Pancreas (tissue), 10 donors: ENCODE measurements at places on chromosomes 6 and 20.

DNA sequence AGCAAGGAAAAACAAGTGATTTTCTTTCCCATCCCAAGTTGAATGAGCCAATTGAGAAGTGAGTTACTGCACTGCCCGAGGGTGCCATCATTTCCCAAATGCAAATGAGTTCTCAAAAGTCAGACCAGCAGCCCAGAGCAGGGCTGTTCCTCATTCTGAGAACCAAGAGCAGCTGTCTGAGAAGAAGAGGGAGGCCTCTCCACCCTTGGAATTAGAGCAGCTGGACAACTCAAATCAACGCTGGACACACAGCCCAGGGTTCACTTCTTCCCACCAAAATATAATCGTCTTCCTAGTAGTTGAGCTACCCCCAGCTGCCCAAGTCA is 4.6 kb upstream of the PREX1 start:
- no peak for DNase-seq

DNA sequence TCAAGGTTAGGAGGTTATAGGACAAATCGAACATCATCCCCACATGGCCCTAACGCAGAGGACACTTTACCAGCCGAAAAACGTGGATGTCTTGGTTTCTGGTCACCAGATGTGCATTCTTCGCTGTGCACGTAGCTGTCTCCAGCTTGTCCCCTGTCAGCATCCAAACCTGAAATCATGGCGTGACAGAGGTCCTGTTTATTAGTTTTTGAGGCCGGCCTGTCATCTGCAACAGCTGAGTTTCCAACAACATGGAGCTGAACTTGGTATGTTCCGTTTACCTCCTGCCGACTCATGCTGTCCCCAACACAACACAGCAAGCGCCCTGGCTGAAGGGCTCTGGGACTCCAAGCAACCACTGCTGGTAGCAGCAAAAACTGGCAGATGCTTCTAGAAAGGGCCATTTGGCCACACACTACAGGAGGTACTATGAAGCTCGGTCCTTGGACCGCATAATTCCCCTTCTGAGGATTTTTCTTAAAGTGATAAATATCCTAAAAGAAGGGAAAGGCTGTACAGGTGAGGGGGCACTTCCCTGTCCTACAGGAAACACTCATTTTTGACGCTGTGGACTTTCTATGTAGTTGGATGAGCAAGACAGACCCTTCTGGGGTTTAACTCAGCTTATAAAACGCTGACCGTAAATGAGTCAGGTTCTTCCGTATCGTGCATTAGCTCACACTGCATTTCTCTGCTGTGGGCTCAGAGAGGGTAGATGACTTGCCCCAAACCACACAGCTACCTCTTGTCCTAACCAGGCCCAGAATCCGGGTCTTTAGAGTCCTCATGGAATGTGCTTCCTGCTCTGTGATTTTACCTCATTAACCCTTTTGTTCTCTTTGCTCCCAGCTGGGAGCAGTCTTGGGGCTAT is 79.7 kb upstream of the NFATC2 start:
- no peak for DNase-seq

DNA sequence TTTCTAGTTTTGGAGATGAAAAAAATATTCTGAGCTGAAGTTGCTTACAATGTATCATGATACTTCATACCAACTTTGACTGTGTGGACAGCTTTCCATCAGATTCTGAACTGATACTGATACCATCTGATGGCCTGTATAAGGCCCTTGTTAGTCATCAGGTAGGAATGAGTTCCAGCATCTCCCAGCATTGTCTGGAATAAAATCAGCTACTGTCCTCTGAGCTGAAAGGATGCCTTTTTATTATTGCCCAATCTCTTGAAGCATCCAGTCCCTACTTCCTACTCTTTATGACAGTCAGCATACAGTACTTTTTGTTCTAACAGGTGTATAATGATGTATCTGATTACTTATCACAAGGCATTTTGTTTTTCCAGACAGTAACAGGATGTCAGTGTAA is 70.6 kb upstream of the EYA4 start:
- DNase-seq: no peak

GRCh38 chr20:20399531-20400500 is 31.9 kb downstream of the INSM1 start:
- DNase-seq: no peak

GRCh38 chr6:32889533-32889932 is 35.5 kb downstream of the PSMB9 start:
- no peak for DNase-seq

DNA sequence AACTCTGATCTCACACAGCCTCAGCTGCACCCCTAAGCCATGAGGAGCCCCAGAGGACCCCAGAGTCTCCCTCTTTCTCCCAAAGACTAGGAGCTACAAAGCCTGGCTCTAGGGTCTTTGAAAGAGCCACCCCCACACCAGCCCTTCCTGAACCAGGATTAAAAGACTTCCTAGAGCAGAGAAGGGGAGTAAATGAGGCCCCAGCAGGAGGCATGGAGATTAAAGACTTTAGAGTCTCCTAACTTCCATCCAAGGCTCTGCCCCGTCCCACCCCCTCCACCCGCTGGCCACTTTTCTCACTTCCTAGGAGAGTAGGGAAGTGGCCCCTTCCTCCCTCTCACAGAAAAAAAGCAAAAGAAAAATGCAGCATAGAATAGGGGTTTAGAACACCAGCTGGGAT is 1.7 kb downstream of the PREX1 start:
- DNase-seq: no peak

- DNase-seq: no peak
These were observed 647.8 kb downstream of the TBC1D32 start for GRCh38 chr6:120686492-120686891.

DNA sequence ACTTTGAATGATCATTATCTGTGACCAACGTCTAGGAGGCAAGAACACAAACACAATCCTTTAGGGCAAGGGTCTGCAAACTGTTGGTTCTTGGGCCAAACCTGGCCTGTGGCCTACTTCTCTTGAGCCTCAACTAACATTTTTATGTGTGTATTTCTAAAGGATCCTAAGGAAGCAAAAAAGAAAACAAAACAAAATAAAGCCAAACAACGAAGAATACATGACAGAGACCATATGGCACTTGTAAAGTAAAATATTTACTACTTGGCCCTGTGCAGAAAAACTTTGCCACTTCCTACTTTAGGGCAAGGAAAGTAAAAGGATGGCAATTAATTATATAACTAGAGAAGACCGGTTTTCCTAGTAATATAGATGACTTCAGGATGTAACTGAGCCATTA is 1056.2 kb downstream of the EPHA7 start:
- DNase-seq: no peak

DNA sequence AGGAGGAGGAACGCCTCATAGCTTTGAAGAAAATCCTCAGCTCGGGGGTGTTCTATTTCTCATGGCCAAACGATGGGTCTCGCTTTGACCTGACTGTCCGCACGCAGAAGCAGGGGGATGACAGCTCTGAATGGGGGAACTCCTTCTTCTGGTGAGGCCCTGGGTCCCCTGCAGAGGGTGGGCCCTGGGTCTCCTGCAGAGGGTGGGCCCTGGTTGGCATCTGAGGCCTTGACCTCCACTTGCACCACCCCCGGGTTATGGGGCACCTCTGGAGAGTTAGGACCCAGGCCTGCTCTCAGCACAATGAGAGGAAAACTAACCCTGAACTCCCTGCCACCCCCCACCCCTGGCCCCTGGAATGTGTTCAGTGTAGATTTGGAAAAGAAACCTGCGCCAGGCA is 47.2 kb downstream of the SYNJ2 start:
- no peak for DNase-seq

DNA sequence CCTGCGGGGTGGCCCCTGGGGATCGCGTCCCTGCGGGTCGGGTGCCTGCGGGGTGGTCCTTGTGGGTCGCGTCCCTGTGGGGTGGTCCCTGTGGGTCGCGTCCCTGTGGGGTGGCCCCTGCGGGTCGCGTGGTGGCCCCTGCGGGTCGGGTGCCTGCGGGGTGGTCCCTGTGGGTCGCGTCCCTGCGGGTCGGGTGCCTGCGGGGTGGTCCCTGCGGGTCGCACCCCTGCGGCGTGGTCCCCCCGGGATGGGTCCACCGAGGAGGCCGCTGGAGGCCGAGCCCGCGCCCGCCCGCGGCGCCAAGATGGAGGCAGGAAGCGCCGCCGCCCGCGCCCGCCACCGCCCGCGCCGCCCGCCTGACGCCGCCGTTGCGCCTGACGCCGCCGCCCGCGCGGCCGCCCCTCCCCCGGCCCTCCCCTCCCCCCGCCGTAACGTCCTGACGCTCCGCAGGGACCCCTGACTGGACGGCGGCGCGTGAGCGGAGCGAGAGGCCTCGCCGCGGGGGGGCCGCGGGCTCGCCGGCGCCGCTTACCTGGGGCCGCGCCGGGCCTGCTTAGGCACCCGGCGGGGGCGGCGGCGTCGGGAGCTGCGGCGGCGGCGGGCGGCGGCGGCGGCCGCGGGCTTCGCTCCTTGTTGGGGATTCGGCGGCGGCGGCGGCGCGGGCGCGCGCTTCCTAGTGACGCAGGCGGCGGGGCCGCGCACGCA is at the start of gene GMEB2:
Gene GMEB2, minus strand, starts transcription at position 678 of the 705 bp plus-strand sequence. CDS start 7,704 bp downstream, outside the sequence.
- DNase-seq: peak; percentile 87

- no peak for DNase-seq
These were observed 742.0 kb upstream of the POU3F2 start for GRCh38 chr6:98092331-98092730.

DNA sequence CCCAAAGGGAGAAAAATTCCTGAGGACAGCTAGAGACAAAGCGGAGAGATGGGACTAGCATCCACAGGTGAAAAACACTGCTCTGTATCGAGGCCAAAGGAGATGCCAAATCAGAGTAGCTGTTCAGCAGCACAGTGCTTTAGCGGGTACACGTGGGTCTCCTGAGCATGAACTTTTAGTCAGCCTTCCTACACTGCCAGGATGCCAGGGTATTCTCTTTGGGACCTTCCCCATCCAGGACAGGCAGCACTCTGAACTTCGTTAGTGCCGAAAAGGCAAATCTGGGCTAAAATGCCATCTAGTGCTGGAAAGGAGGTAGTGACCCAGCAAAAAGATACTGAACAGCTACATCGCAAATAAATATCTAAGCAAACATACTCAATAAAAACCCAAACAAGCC is 64.9 kb downstream of the C6orf58 start:
- DNase-seq: no peak

GRCh38 chr20:29687438-29687837 is 1570.0 kb upstream of the DEFB115 start:
- DNase-seq: peak; percentile 24

DNA sequence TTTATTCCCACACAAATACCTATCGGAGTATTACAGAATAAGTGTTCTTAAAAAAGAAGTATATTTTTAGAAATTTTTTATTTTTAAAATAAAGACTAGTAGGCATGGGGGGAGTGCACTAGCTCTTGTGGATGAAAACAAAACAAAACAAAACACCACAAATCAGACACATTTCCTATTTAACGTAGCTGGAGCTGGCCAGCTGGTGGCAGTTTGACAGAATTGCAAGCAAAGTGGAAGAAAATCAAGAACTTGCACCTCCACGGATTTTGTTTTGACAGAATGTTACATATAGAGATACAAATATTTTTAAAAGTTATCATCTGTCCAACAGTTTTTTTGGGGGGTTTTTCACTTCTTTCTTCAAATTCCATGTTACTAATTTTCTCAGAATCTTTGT is 63.6 kb upstream of the SNRPB2 start:
- DNase-seq: no peak

- DNase-seq: no peak
These were observed 851.4 kb upstream of the CITED2 start for GRCh38 chr6:140225701-140226436.

- DNase-seq: no peak
These were observed 118.6 kb upstream of the ADGRF1 start for GRCh38 chr6:47160702-47161101.

GRCh38 chr6:135181333-135182070 is 394 bp downstream of the MYB start:
- no peak for DNase-seq

GRCh38 chr6:12077021-12077710 is 65.1 kb downstream of the HIVEP1 start:
- no peak for DNase-seq

DNA sequence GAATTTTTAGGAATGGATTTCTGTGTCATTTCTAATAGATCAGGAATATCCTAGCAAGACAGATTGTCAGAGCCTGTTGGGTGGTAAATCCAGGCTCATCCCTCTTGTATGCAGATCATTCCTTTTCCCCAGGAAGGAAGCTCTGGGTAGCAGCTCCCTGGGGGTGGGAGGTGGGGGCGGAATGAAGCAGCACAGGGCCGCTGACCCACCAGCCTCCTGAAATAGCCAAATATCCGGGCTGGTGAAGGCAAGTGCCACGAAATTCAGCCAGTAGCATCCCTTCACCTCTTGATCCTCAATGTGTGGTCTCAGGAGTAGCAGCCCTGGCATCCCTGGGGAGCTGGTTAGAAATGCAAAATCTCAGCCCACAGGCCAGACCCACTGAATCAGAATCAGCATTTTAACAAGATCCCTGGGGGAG is 256.9 kb downstream of the LRFN2 start:
- DNase-seq: no peak

GRCh38 chr6:50288881-50289280 is 239.2 kb upstream of the DEFB112 start:
- DNase-seq: no peak

GRCh38 chr6:26240157-26241032 is 124.6 kb upstream of the BTN3A2 start:
- DNase-seq: no peak

GRCh38 chr6:57210060-57210459 is 12.0 kb downstream of the RAB23 start:
- DNase-seq: no peak

GRCh38 chr20:22511943-22512910 is 72.1 kb downstream of the FOXA2 start:
- peak; percentile 78 for DNase-seq

DNA sequence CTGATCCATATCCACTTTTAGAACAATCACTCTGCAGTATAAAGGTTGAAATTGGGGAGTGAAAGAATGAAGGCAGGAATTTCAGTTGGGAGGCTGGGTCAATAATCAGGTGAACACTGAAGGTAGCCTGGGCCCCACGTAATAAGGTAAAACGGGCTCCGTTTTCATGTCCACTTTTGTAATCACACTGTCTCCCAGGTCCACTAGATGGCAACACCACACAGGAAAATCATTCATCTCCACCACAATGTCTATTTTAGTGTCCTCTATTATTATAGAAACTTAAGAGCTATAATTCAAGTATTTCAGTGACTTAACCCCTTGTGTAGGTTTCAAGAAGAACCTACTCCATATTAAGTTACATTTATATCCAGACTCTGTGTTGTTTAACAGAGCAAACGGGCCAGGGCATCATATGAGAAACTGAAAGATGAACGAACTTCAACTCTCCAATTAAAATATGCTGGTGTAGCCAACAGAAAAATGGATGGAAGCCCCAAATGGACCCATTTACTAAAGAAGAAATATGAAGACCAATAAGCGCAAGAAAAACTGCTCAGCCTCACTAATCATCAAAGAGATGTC is 45.9 kb upstream of the MC3R start:
- DNase-seq: no peak
